Stimulated activated CD4-positive, alpha-beta T cell treated with anti-CD3 and anti-CD28 coated beads, Interleukin-2, amount 100 ng/mL, for 24 hours (primary cell): ENCODE measurements at places on chromosomes 16 and 17.

DNA sequence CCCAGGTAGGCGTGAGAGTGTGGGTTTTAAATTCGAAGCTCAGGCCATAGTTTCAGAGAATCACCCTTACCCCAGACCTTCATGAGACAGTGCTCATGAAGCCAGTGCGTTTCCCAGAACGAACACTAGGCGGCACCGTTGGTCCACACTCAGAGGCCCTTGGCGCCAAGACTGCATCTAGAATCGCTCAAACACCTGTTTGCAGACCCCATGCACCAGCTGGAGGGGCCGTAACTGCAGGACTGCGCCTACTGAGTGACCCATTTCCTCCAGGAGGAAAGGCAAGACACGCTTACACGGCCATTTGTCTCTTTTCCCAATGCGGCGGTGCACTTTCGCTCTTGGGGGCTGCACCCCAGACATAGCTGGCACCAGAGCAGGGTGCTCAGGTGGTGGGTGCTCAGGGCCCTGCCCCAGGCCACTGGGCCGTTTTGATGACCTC is 34.0 kb downstream of the ADGRG5 start:
- DNase-seq, result peak; percentile 88

- no peak for DNase-seq
Measured at GRCh38 chr16:15620611-15621195, 22.3 kb downstream of the MARF1 start.

DNA sequence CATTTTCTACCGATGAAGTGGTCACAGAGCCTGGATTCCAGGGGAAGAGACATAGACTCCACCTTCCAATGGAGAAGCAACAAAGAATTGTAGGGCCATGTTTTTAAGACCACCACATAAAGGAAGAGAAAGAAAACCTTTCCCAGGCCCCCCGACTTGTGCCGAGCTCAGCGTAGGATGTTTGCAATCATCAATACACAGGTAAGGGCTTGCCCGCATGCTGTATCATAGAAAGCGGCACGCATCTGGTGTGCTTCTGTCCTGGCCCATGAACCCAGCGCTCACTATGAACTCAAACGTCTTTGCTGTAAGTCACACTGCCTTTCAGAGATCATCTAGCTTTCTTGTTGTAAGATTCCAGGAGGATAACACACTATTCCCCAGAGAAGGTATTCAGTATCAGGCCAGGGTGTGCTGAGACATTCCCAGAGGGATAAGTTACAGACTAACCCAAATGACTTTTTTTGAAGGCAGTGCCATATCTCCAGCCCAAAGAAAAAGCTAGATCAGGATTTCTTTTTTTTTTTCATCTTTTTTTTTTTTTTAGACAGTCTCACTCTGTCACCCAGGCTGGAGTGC is 79.5 kb upstream of the RPL38 start:
- DNase-seq, result no peak

DNA sequence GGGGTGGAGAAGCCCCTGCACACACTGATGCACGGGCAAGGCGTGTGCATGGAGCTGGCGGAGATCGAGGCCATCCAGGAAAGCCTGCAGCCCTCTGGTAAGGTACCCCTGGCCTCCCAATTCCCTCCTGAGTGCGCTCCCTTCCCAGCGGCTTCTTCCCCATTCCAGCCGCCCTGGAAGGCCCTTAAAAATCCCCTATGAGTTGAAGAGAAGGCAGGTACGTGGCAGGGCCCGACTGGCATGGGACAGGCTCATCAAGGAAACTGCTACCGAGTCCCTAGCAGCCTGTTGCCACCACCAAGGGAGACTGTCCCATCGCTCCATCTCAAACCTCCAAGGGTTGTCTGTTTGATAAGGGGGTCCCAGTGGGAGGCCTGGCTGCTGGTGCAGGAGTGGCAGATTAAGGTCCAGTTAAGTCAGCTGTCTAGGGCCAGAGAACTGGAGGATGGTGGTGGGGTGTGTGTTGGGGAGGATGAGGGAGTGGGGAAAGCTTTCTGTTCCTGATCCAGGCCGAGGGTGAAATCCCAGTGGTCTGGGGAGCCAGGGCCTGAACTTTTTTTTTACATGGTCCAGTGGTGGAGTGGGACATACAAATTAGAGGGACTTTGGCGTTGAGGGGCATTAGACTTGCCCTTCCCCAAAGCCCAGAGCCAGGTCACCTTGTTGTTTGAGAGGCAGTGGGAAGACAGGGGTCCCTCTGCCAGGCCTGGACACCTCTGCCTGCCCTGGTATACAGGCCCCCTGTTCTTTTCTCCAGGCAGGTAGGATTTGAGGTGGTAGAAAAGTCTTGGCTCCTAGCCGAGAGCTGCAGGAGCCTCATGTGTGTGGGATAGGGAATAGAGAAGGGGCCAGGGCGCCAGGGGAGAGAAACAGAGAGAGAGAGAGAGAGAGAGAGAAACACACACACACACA is 994 bp downstream of the IGFBP4 start:
- peak; percentile 19 for DNase-seq

GRCh38 chr17:64084086-64084939 is 45.6 kb downstream of the ERN1 start:
- DNase-seq, result no peak

DNA sequence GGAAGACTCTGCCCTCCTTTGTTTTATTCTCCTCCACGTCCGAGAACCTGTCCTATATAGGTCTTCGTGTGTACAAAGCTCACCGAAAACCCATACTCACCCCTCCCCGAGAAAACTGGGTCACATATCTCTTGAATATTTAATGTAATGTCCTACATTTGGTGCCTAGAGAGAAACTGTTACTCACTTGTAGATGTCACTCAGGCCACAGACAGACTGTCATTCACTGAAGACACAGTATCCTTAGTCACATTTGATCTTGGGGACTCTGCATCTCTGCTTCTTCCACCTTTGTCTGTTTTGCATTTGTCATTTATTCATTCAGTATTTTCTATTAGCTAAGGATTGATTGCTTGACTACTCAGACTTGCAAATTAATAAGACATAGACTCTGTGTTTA is 131.8 kb upstream of the TBX2 start:
- DNase-seq, result no peak

- no peak for DNase-seq
Measured at GRCh38 chr17:81160747-81161453, 4.4 kb upstream of the PVALEF start.

- peak; percentile 11 for DNase-seq
Measured at GRCh38 chr17:10843811-10844210, 5.9 kb upstream of the PIRT start.

DNA sequence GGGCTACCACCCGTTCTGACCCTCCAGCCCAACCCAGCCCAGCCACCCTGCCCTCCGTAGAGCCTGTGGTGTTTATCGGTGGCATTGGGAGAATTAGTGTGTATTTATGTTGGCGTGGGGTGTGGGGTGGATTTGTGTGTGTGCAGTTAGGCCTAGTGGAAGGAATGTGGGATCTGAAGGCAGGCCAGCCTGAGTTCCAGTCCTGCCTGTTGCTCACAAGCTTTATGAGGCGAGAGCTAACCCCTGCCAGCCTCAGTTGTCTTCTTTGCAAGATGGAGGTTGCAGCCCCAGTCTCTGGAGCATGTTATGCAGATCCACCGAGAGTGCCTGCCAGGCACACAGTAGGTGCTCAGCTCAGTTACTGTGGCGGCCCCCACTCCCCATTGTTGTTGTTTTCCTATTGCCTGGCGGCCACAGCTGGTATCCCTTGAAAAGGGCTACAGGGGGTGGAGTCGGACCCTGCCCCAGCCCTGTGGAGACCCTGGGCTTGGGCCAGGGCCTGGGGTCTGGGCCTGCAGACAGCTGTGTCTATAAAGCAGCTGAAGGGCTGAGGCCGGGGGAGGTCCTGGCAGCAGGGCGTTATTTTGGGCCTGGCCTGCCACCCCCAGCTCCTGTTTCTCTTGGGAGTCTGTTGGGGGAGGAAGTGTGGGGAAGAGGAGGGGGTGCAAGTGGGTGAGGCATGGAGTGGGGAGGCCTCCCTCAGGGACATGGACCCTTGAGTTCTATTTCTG is 5.1 kb downstream of the ERBB2 start:
- DNase-seq, result no peak

DNA sequence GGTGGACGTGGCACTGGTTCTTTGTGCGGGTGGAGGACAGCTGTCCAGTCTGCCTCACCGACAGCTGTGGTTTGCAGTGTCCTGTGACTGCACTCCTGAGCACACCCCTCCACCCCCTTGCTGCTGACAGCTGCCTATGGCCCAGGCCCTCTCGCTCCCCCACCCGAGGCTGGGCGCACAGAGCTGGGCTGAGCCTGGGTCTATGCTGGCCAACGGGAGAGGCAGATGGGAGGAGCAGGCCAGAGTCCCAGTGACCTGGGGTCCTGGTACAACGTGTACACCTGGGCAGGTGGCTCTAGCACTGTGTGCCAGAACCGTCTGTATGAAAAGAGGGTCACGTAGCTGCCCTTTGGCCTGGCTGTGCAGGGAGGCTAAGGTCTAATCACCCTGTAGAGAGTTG is 30.5 kb downstream of the BAIAP2 start:
- DNase-seq, result no peak

DNA sequence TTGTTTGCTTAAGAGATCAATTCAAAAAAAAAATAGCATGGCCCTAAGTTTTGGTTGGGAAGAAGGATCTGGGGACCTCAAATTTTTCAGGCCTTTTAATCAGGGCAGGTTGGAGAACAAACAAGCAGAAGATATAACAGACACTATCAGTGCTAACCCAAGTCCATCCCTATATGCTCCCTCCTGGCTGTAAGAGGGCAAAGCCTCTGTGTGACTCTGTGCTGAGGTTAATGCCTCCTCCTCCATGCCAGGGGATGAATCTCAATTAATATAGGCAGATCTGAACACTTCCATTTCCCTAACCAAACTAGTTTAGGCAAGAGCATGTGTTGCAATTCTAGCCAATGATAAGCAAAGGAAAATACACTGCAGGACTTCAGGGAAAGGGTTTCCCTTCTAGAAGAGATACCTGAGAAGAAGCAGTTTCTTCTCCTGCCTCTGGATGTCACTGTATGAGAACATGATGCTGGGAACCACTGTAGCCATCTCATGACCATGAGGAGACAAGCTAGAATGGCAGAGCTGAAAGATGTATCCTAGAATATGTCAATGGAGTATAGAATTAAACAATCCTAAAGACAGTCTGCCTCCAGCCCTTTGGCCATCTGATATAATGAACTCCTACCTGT is 76.0 kb downstream of the CHD9NB start:
- DNase-seq, result no peak

GRCh38 chr16:10981697-10982216 is 37.4 kb downstream of the CLEC16A start:
- DNase-seq, result peak; percentile 42

DNA sequence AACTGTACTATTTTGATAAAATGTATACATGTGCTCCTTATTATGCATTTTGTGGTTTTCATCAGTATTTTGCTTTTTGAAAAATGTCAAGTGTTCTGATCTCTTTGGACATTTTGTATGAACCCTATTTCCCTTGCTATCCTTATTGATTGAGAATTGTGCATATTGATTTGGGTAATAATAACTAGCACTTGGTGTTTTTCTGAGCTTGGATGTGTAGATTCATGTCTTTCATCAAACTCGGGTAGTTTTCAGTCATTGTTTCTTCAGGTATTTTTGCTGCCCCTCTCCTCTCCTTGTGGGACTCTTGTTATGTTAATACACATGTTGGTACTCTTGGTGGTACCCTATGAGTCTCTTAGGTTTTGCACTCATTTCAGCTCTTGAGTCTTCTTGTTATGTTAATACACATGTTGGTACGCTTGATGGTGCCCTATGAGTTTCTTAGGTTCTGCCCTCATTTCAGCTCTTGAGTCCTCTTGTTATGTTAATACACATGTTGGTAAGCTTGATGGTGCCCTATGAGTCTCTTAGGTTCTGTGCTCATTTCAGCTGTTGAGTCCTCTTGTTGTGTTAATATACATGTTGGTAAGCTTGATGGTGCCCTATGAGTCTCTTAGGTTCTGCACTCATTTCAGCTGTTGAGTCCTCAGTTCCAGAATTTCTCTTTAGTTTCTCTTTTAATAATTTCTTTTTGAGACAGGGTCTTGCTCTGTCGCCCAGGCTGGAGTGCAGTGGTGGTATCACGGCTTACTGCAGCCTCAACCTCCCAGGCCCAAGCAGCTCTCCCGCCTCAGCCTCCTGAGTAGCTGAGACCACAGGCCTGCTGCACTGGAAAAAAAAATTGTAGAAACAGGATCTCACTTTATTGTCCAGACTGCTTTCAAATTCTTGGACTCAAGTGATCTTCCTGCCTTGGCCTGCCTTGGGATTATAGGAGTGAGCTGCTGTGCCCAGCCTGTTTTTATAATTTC is 19.3 kb downstream of the ZNF750 start:
- DNase-seq, result no peak

DNA sequence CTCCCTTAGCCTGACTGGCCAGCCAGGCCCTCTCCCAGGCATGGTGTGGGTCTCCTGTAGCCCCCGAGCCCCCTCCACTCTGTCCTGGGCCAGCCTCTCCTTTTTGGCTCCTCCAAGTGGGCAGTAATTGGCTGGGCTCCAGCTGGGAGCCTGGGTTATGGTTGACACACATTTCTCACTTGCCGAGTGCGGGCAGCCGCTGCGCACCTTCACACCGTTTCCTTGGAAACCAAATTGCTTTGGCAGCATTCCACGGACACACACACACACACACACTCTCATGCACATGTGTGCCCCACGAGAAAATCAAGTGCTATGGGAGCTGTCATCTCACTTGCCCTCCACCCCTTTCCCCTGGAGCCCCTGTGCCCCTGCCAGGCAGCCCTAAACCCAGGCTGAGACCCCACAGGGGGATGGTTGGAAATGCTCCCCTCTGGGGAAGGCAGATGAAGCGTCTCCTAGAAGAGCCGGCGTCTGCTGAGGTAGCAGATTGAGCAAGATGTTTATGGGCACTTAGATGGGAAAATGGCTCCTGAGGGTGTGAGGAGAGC is 402.7 kb upstream of the TNRC6C start:
- DNase-seq, result no peak

- DNase-seq, result no peak
Measured at GRCh38 chr16:53094013-53094630, 39.3 kb downstream of the CHD9 start.

DNA sequence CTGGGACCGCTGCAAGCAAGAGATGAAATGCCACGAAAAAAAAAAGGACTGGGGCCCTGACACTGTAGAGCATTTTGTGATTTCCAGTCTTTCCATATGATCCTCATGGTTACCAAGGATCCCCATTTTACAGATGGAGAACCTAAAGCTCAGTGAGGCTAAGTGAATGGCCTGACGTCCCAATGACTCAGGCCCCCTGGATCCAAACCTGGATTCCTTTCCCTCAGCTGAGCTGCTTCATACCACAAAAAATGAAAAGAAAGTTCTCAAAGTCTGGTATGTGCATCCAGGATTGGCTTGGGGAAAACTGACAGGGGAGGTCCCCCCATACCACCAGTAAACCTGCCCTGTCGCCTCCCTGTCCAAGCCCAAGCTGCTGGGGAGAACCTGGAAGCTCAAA is 80.5 kb downstream of the TEX14 start:
- no peak for DNase-seq

DNA sequence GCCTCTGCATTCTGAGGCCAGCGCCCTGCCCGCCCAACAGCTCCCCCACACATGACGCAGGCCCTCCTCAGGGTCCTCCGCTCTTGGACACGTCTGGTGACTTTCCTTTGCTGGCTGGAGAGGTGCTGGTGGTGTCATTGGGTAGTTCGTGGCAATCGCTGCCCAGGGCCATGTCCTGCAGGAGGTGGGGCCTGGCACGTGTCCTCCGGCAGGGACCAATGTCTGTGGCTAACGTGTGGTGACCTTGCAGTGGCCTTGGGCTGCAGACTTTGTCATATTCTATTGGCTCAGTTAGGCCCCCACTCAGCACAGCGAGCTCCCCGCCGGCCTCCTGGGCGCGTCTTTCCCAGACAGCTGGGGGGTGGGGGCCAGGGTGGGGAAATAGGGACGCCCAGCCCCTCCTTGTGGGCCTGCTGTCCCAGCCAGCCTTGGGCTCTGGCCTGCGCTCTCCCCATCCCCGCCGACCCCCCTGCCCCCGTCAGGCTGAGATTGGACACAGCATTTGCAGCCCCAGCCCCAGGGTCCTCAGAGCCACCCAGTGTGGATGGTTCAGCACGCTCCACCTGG is 52.1 kb upstream of the PVALEF start:
- DNase-seq, result no peak
